ENCODE measurements at places on chromosomes 6 and 20. TPM values are rescaled to one million over a fixed set of nuclear protein-coding genes. Genes with fewer than 3 reads are reported as not detected.

GRCh38 chr6:6646859-6647258, 58.3 kb downstream of the LY86 start:
- H3K4me3 ChIP-seq: no peak overlapping the region
- no peaks in the 10 kb centered on the region for H3K4me1 ChIP-seq
- no peak overlapping the region for H3K27ac ChIP-seq
- H3K27me3 ChIP-seq: no peaks in the 10 kb centered on the region
- H3K36me3 ChIP-seq: no peaks in the 10 kb centered on the region

GRCh38 chr6:129200151-129200550, 317.2 kb downstream of the LAMA2 start:
- no peak for DNase-seq
- H3K4me1 ChIP-seq: no peaks in the 10 kb centered on the region
- H3K27me3 ChIP-seq: peaks cover 62% of the 10 kb centered on the region
- H3K4me3 ChIP-seq: no peak overlapping the region
- no peaks in the 10 kb centered on the region for H3K36me3 ChIP-seq

DNA sequence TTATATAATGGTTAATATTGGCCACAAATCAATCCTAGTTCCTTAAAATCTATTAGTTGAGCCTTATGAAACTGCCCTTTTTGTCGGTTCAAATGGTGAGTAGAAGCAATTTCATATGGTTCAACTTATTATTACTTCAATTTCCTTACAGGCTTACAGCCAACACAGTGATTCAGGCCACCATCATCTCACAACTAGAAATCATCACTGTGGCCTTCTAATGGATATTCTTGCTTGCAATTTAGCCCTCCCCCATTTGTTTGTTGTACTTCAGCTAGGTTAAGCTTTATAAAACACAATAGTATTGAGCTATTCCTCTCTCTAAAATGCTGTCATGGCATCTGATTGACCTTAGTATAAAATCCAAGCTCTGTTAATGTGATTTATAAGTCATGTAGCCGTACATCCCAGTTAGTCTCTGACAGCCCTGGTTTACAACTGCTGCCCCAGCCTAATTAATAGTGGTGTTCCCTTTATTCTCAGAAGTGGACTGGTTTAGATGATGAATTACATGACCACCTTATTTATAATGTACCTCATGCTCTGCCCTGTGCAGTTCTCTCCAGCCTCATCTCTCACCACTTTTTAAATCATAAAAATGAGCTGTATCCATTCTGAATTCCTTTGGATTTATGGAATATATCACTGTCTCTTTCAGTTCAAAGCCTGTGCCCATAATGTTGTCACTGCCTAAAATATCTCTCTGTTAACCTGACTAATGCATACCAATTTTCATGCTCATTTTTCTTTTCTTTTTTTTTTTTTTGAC, 36.7 kb downstream of the LAMA2 start:
- no peaks in the 10 kb centered on the region for H3K4me1 ChIP-seq
- peaks cover 63% of the 10 kb centered on the region for H3K27me3 ChIP-seq
- H3K36me3 ChIP-seq: no peaks in the 10 kb centered on the region

The ZC3H12D gene
- not detected for total RNA-seq

The BTNL2 gene
- not detected for total RNA-seq
